Hippocampal formation (tissue), 2 donors: ENCODE measurements at places on chromosomes 6 and 20.
A peak's percentile ranks its signal among the peaks of the same experiment; 100 is the strongest.

GRCh38 chr6:159061805-159062563 is 17.2 kb upstream of the TAGAP start:
- DNase-seq: no peak

- no peak for DNase-seq
Measured at GRCh38 chr6:114000069-114000468, 29.1 kb upstream of the HDAC2 start.

DNA sequence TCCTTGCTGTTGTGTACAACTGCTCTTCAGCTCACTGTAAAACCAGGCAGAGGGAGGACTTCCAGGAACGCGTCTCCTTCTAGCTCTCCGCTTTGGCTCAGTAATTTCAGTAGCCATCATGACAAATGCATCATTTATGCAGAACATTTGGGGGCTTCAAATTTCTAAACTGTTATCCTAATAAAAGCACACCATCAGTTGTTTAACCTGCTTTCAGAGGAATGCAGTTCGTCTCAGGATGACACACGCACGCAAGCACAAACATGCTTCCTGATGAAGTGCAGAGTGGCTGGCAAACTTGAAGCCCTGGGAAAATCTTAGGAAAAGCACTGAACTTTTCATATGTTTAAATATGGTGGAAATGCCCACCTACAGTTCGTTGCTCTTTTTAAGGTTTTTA is 24.4 kb downstream of the SLC22A23 start:
- no peak for DNase-seq

GRCh38 chr6:100435299-100435698 is 29.4 kb downstream of the SIM1 start:
- no peak for DNase-seq

GRCh38 chr6:88013015-88013414 is 34.6 kb upstream of the SPACA1 start:
- no peak for DNase-seq

DNA sequence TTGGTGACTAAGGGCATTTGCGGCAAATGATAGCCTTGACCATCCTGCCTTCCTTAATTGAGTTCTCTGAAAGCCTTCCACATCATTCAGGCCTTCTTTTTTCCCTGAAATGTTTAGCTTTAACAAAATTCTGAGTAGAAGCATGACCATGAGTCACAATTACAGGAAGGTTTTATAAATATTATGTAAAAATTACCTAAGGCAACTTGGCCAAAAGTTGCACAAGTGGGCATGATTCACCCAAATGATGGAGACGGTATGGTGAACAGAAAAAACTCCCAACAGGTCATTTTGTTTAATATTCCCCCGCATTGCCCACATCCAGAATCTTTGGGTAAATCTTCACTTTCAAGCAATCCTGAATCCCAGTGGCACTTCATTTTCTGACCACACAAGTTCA is 37.0 kb downstream of the MC3R start:
- DNase-seq: no peak

DNA sequence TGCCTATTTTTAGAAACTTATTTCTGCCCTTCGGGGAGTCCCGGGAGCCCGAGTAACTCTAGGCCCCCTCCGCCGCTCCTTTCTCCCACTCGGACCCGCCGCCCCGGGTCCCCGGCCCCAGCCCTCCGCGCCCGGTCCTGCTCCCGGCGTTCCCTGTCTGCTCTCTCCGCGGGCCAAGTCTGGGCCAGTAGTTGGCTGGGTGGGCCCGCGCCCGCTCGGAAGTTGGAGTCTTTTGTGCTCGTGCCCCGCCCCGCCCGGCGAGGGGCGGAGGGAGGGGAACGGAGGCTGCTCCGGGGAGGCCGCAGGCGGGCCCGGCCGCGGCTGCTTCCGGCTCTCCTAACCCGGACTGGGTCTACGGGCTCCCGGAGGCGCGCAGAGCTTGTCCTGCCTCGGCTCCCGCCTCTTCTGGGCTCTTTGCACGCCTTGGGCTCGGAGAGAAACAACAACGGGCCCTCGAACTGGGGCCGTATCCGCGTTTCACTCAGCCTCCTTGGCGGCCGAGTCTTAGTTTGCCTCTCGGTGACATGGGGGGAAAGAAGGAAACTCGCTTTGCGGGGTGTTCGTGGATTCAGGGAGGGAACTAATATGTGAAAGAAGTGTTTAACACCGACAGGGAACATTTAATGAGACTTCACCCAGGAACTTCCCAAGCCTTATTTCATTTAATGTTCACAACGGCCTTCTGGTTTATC is 657 bp downstream of the RALY start:
- DNase-seq: peak; percentile 46

- DNase-seq: no peak
Measured at GRCh38 chr6:70763754-70764510, 96.2 kb downstream of the SMAP1 start.

DNA sequence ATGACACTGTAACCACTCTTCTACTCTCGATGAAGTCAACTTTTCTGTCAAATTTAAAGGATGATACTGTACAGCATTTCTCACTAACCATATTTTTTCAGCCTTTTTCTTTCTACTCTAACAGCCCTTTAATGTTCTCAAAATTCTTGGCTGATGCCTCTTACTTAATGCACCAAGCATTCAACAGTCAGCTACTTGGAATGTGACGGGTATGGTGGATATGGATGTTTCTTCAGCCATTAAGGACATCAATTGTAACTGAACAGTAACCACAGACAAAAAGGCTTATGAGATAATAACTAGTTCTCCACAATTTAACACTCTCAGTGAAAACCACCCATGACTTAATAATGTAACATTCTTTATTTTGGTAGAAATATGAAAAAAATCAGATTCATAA is 467.2 kb upstream of the ZNF337 start:
- no peak for DNase-seq

GRCh38 chr20:6108330-6108729 is 14.5 kb downstream of the FERMT1 start:
- DNase-seq: no peak

DNA sequence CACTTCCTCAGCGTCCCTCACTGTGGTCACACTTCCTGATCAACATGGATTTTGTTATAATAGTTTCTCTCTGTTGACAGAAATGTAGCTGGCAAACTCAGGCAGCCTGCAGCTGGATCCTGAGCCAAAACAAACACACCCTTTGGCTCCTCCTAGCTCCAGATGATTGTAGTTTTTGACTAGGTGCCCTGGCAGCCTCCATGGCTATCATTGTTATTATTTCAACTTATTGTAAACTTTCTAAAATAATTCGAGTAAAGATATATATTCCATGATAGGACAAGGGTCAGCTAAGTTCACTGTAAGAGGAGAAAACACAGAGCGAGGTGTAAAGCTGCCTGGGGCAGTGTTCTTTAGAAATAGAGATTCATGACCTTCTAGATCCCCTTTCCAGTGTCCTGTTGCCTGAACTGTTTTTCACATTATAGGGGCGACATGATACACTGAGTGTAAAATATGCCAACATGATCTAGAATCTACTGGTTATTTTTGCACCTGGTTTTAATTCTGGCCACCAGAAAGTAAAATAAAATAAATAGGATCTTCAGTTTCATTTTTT is 98.2 kb upstream of the HDGFL1 start:
- DNase-seq: no peak

GRCh38 chr6:93418408-93419303 is 703 bp downstream of the EPHA7 start:
- DNase-seq: no peak

DNA sequence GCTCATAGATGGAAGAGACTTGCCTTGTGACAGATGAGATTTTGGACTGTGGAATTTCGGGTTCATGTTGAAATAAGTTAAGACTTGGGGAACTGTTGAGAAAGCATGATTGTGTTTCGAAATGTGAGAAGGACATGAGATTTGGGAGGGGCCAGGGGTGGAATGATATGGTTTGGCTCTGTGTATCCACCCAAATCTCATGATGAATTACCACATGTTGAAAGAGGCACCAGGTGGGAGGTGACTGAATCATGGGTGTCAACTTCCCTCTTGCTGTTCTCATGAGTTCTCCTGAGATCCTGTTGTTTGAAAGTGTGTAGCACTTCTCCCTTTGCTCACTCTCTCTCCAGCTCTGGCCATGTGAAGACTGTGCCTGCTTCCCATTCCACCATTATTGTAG is 17.9 kb downstream of the AHI1 start:
- no peak for DNase-seq

DNA sequence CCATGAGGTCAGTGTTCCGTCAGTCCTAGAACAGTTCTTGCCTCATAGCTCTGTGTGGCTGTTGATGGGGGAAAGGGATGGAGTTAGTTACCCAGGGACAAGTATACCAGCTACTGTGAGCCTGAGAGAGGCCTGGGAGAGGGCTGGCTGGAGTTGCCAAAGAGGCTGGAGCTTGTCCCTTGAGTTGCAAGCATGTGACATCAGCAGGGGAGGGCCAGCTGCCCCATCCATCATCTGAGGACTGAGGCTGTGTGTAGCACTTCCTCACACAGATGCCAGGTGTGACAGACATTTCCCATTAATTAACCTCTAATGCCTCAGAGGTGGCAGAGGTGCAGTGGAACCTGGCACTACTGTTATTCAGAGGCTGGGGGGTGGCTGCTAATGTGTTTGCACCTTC is 131.6 kb downstream of the PHACTR3 start:
- DNase-seq: no peak

DNA sequence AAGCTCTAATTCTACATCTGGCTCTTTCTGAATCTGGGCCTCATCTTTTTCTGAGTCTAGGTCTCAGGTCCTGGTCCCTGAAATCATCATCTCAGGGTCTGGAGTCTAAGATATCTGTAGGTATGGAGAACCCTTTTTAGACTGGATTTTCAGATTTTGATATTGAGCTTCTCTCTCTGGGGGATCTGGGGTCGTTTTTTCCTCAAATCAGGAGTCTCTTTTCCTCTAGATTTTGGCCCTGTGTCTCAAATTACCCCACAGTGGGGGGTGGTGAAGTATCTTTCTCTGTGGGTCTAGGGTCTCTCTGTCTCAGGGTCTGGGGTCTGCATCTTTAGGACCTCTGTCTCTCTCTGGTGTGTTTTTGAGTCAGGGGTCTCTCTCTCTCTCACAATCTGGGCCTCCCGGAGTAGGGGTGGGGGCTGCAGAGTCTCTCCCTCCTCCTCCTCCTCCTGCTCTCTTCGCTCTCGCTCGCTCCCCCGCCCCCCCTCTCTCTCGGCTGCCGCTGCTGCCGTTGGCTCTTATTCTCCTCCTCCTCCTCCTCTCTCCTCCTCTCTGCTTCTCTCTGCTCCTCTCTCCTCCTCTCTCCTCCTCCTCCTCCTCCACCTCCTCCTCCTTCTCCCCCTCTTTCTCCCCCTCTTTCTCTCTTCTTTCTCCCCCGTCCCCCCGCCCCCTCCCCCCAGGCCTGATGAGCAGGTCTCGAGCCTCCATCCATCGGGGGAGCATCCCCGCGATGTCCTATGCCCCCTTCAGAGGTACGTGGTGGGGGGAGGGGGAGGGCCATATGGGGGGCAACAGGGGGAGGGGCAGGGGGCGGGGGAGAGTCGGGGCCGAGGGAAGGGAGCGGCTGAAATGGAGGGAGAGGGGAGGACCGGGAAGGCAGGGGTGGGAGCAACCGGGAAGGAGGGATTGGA is at the start of gene SYNGAP1:
Gene SYNGAP1, plus strand, starts transcription at position 486 of the 911 bp plus-strand sequence. Its CDS starts 200 bp downstream, at position 686.
- peak; percentile 15 for DNase-seq

DNA sequence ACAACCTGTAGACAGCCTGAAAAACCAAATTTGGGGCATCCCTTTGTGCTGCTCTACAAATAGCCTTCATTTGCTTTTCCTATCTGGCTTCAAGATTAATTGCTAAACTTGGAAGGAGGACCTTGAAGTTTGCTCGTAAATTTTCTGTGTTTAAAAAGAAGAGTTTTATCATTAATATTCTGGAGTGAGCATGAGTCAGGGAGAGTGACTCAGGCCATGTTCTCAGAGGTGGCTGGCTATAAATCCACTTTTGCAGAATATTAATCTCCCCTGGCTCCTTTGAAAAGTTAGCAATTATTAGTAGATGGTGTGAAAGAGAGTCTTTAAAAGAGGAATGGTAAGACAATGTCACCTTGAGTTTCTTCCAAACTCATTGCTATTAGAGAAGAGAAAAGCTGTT is 91.0 kb downstream of the ANKEF1 start:
- no peak for DNase-seq

GRCh38 chr6:95489185-95489863 is 88.0 kb upstream of the MANEA start:
- DNase-seq: no peak

- no peak for DNase-seq
Measured at GRCh38 chr6:142867988-142868812, 76.8 kb downstream of the HIVEP2 start.

GRCh38 chr6:121838842-121839241 is 403.4 kb downstream of the GJA1 start:
- no peak for DNase-seq

DNA sequence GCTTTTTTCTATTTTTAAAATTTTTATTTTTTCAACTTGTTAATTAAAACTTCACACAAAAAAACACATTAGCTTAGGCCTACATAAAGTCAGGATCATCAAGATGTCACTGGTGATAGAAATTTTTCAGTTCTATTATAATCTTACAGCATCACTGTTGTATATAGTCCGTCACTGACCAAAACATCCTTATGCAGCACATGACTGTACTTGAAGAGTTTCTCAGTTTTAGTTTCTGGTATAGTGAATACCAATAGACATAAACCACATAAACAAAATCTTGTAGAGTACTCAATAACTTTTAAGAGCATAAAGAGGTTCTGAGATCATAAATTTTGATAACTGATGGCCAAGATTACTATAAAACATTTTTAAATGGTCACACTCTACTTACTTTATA is 71.8 kb downstream of the ASCC3 start:
- DNase-seq: no peak

DNA sequence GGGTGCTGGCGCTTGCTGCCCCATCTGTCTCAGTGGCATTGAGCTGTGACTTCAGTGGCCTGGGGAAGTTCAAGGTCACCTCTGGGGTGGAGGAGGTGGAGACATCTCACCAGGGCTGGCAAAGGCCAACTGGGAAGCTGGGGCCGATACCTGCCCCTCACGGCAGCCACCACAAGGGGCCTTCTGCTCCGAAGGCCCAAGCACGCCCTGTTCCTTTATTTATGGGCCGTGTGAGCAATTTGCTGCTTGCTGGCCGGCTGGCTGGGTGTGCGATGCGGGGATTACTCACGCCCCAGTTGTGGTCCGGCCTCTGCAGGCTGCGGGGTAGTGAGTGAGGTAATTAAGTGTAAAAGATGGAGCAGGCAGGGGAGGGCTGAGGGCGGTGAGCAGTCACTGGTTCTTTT is 13.2 kb upstream of the SCRT2 start:
- no peak for DNase-seq

GRCh38 chr20:20425823-20426654 is 58.1 kb downstream of the INSM1 start:
- DNase-seq: no peak

- peak; percentile 69 for DNase-seq
Measured at GRCh38 chr6:53347921-53348370, 804 bp downstream of the ELOVL5 start.

DNA sequence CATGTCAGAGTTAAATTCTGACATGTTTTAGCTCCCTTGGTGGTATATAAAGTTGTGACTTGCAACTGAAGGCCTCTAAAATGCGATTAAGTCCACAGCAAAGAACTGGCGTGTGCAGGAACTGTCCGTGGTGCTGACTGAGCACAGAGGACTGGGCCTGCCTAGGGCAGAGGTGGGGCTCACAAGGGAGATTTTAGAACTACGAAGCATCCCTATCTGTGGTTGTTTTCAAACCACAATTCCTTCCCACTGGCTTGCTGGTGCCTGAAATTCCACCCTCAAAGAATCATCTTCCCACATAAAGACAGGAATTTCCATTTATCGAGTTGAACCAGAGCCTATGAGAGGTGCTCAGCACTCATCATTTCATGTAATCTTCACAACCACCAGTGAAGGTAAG is 30.1 kb downstream of the RIMS4 start:
- no peak for DNase-seq

- no peak for DNase-seq
Measured at GRCh38 chr6:170475118-170475517, 78.0 kb downstream of the PSMB1 start.

GRCh38 chr20:35271073-35271882 is 6.6 kb downstream of the MMP24OS start:
- DNase-seq: no peak
